ENCODE measurements at places on chromosomes 3 and 15.

GRCh38 chr15:88166082-88166993, 90.2 kb downstream of the NTRK3 start:
- no peak for DNase-seq

DNA sequence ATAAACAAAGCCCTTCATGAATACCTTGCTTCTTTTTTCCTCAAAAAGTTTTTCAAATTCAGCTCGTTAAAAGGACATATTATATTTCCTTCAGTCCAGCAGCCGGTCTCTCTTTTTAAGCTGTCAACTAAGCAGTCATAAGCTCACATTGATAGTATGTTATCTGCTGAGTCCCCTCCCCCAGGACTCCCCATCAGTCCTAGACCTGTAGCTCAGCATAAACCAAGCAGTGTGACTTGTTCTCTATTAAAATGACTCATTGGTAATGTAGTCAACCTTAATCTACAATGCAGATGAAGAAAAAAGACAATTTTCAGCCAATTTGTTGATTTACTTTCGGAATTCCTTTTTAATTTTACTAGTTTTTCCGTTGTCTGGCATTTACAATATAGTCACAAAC, 483.8 kb downstream of the MECOM start:
- no peak for DNase-seq

DNA sequence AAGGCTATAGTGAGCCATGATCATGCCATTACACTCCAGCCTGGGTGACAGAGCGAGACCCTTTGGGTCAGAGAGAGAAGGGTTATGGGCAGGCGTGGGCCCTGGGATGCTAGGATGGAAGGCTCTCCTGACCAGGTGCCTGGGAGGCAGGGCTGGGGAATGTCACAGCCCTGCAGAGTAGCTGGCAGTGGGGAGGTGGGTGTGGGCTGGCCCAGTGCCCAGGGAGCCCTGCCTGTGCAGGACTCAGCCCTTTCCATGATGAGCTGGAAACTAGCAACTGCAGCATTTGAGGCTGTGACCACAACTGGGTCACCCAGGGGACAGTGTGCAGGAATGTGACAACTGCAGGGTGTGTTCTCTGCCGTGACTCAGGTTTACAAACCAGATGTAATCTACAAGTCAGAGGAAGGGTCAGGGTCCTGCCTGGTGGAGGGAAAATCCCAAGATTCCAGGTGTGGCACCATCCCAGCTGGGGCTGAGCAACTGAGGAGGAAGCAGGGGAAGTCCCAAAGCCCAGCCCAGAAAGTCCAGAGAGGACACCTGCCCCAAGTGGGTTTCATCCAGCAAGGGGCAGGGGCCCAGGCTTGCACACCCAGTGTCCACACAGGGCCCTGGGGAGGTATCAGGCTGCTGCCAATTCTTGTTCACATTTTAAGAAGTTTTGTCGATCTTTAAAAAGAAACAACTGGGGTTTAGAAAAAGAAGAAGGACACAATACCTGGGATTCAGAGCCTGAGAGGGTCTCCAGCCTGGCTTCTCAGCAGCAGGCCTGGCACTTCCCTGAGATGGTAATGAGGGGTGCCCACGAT, 45.5 kb downstream of the SLC28A1 start:
- DNase-seq = no peak

DNA sequence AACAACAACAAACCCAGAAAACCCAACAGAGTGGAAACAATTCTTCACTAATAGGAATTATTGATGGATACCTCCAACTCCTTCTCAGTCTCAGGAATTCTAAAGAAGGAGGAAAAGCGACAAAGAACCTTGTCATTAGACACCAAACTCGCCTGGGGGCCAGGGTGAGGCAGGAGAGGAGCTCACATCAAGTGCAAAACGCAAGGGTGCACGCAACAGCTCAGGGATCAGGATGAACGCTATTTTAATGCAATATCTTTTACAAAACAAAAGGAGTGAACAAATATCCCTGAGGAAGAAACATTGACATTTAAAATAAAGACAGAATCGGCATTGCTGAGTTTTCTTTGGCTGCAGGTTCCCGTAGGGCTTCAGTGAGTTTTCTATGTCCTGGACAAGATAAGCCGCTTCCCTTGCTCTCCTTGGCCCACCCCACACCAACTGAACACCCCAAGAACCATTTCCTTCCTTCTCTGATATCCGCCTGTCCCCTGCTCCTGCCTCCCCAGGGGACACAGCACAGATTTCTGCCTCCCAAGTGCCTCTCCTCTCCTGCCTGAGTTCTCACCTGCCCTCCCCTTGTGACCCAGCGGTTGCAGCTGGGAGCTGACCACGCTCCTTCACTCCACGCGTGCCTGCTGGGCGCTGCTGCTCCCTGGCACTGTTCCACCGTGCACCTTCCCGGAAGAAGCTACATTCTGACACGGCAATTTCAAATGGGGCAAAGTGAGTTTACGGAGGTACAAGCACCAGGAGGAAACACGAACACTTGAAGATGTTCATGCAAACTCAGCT, 63.0 kb downstream of the ATP10A start:
- DNase-seq = no peak

DNA sequence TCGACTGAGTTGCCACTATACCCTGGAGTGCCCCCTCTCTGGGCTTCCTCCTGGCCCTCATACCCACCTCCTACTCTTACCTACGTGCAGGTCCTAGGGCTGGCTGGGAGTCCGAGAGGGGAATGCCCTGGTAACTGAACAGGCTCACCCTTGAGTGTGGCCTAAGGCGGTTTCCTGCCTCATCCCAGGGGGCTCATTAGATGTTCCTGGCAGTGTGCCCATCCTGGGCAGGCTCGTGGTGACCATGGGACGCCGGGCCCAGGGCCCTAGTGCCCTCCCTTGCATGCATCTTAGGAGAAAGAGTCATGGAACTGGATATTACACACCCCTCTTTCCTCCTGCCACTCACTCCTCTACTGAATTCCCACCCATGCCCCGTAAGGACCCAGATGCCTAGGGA, 2.8 kb downstream of the SEMA4B start:
- no peak for DNase-seq

DNA sequence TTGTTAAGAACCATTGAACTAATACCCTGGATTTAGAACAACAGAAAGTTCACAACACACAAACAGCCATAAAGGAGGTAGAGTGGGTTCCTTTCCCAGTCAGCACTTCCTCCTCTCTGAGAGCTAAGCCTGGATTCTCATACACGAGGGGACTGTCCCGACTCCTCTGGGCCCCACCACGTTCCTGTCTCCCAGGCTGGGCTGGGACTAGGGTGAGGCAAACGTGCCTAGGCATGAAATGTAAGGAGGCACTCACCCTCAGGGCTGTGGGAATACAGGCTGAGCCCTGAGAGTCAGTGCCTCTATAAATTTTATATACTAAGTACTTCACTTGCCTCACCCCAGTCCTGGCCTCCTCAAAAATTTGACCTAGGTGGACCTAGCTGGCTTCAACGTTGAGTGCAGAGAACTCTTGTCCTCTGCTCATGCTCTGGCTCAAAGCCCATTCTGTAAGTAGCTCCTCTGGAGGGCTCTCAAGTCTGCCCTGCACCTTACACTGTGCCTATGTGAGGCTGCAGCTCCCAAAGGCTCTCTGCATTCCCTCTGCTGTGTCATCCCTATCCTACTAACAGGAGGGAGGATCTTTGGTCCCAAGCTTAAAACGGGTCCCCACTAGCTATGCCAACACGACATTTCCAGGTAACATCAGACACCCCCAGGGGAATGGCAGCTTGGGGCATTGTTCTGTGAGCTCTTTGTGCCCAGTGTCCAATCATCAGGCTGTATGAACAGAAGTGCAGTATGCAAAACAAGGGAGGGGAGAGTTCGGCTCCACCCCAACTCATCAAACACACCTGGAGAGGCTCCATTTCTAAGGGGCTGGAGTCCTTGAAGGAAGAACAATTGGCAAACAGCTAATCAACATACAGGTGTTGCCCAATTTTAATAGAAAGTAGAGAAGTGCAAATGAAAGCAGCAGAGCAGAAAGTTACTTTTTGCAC, 233.2 kb downstream of the RPLP1 start:
- no peak for DNase-seq

DNA sequence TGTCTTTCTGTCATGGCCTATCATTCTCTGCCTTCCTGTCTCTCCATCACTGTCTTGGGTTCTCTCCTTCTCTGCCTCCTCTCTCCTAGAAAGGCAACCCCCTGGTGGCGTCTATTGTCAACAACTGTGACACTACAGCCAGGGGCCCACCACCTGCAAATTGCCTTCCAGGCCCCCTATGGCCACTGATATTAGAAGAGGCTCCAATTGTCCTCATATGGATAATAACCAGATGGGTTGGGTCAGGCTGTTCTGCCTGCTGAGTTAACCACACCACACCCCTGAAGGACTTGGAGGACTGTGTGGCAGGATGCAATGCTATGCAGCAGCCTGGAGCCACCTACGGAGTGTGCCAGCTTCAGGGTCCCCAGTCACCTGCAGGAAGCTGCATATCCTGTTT, 665.0 kb downstream of the NTRK3 start:
- no peak for DNase-seq

DNA sequence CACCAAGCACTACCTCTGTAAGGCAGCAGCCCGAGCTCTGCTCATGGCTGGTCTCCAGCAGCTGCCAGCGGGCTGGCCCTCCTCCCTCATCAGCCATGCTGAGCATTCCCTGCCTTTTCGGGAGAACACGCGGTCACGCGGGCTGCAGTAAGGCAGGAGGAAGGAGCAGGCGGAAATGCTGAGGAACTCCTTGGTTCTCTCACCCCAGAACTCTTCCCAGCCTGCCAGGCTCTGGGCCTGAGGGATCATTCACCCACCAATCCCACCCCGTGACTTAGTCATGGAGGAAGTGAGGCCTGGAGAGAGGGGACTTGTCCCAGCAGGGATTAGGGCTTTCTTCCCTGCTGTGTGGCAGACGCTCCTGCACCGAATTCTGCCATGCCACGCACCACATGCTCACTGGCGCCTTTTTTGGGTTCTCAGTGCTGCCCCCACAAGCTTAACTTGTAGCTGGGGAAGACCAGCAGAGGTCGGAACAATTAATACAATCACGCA, 42.9 kb upstream of the RPL32 start:
- DNase-seq = no peak

DNA sequence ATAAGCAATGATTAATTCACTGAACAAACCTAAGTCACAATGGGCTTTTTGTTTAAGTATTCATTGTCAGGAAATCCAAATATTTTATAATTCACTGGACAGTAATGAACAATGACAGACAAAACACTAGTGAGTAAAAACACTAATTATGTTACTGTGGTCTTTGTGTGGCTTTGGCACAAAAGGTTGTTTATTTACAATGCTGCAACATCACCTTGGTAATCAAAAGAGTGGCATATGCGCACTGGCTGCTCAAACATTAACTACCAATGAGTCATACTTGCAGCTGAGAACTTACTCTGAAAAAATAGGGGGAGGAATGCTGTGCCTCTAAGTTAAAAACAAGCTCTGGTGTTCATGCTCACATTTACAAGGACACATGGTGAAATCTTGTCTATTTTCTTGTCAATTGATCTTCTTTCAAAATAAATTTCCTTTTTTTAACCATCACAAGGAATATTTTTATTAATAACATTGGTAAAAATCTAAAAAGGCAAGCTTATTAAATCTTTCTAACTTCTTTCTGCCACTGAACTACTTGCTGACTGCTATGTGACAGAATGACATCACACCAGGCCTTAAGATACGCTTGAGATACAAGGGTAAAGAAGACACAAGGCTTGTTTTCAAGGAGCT, 85.2 kb upstream of the PPIB start:
- DNase-seq = no peak

GRCh38 chr15:70083418-70083817, 14.3 kb downstream of the TLE3 start:
- DNase-seq = no peak

GRCh38 chr3:70020906-70021660, 21.6 kb downstream of the SAMMSON start:
- no peak for DNase-seq

- DNase-seq = no peak
Observed at GRCh38 chr15:67548862-67549651, 6.6 kb downstream of the MAP2K5 start.

DNA sequence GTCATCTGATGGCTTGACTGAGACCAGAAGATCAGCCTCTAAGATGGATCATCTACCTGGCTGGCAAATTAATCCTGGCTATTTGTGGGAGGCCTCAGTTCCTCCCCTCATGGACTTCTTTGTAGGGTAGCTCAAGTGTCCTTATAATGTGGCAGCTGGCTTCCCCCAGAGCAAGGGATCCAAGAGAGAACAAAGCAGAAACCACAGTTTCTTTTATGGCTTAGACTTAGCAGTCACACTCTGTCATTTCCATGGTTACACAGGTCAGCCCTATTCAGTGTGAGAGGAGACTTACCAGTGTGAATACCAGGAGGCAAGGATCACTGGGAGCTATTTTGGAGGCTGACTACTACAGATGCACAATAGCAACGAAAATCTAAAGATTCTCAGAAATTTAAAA, 15.3 kb upstream of the ARL14 start:
- DNase-seq = no peak

- no peak for DNase-seq
Observed at GRCh38 chr3:100720426-100720825, 11.1 kb downstream of the TFG start.

- no peak for DNase-seq
Observed at GRCh38 chr3:141486496-141486745, 406 bp upstream of the RASA2 start.

GRCh38 chr3:196332168-196332567, 6.0 kb downstream of the TM4SF19 start:
- no peak for DNase-seq

- DNase-seq = no peak
Observed at GRCh38 chr3:82416830-82417229, 655.4 kb upstream of the GBE1 start.

DNA sequence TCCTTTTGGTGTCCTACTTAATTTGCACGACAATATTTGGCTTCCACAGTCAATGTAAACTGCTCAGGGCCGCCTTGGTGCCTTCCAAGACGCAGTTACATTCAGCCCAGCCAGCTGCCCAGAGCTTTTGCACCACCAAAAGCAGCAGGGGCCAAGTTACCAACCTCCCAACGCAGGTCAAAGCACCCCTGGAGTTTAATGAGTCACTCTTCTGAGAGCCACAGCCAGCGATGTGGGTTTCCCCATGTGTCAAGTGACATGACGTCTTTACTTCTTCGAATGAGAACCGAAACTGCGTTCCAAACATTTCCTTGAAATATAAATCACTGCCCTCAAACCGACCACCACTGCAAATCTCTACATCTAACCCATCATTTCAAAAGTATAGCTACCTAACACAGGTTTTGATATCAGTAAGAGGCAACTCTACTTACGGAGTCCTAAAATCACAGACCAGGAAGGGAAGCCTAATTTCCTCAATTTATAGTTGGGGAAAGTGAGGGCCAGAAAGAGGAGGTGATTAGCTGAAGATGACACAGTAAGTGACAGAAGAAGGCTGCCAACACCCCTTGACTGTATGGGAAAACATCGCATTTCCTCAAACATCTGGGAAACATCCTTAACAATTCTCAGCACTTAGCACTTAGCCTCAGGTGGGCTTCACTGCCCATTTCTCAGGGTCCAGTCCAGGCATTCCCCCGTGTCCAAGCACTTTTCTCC, 24.5 kb downstream of the MB21D2 start:
- DNase-seq = no peak

GRCh38 chr3:57605683-57606082, 8.5 kb upstream of the ARF4 start:
- no peak for DNase-seq

- DNase-seq = no peak
Observed at GRCh38 chr3:40680685-40681657, 156.2 kb downstream of the ZNF621 start.

GRCh38 chr3:49015765-49016164, 2.6 kb downstream of the DALRD3 start:
- DNase-seq = no peak

All from activated naive CD8-positive, alpha-beta T cell treated with anti-CD3 and anti-CD28 coated beads, Interleukin-2, amount 50 U/mL, for 16 hours (primary cell).